ENCODE measurements at places on chromosomes 3 and 15.
A peak's percentile ranks its signal among the peaks of the same experiment; 100 is the strongest.

- DNase-seq = no peak
Measured at GRCh38 chr3:100047455-100048141, 66.7 kb downstream of the FILIP1L start.

DNA sequence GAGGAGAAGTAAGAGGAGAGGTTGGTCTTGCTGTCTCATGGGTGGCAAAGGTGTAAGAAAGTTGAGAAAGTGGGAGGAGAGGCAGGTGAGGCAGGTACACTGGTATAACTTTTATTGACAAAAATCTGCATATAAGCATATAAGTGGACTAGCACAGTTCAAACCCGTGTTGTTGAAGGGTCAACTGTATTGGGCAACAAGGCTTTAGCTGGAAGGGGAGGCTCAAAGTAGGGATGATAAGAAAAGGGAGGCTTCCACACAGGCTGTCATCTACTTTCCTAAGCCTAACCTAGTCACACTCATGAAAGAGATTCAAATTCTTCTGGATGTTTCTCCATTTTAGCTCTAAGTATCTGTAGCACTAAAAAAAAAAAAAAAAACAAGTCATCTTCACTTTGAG, 188.1 kb upstream of the SEMA6D start:
- no peak for DNase-seq

GRCh38 chr3:185330644-185331043, 32.3 kb upstream of the MAP3K13 start:
- no peak for DNase-seq

DNA sequence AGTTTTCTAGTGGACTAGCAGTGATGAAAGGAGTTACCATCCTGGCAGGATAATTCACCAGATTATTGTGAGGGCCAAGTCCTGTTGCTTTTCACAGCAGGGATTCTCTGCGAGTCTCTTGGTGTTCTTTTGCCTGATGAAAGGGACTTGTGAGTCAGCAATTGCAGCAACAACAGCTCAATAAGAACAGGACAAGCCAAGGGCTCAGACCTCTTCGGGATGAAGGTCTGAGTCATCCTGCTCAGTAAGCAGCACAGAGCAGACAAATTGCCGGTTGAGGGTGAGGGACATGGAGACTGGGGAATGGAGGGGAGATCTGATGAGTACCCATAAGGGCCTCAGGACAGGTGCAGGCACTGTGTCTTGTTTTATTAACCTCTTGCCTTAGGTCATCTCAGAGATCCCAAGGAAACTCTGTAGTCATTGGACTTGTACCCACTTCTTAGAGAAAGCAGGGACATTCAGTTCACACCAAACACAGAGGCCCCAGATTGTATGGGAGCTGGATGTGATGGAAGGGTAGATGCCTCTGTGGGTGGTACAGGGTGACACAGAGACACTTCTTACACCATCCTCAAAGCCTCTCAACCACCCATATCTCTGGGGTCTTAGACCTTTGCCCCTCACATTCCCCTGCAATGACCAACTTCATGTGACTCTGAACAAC, 173.8 kb upstream of the TLE3 start:
- no peak for DNase-seq

DNA sequence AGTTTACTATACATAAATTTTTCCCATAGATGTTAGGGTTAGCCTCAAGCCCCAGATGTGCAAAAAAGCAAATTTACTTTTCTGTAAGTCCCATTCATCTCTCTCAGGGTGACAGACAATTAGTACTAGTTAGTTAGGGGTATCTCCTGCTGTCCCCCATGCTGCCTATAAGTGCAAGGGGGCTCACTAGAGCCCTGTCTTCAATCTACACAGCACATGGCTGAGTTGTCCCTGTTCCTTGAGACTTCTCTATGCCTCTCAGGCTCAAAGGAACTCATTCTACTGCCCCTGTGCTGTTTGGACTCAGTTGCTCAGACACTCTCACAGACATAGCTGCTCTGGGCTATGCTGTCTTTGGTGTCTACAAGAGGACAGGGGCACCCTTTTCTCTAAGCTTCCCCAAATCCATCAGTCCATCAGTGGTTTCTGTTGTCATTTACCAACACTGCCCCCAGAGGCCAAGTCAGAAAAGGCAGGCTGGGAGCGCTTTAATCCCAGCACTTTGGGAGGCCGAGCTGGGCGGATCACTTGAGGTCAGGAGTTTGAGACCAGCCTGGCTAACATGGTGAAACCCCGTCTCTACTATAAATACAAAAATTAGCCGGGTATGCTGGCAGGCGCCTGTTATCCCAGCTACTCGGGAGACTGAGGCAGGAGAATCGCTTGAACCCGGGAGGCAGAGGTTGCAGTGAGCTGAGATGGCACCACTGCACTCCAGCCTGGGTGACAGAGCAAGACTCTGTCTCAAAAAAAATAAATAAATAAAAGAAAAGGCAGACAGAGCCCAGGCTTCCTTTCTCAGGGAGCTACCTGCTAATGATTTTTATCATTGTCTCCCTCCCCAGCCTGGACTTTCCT, 31.4 kb upstream of the PRTG start:
- DNase-seq = peak; percentile 37

- no peak for DNase-seq
Measured at GRCh38 chr15:60535265-60535664, 56.3 kb upstream of the ICE2 start.

- no peak for DNase-seq
Measured at GRCh38 chr3:16203031-16203430, 28.6 kb downstream of the GALNT15 start.

GRCh38 chr3:134798681-134799311, 3.7 kb downstream of the EPHB1 start:
- DNase-seq = no peak

- no peak for DNase-seq
Measured at GRCh38 chr3:117633207-117633606, 923.6 kb downstream of the TUSC7 start.

GRCh38 chr15:68450192-68450591, 18.2 kb upstream of the ITGA11 start:
- DNase-seq = no peak

- no peak for DNase-seq
Measured at GRCh38 chr3:31743331-31744089, 210.8 kb downstream of the STT3B start.

GRCh38 chr15:45785897-45786296, 151.1 kb downstream of the SQOR start:
- no peak for DNase-seq

- DNase-seq = no peak
Measured at GRCh38 chr3:44208086-44208485, 33.6 kb upstream of the TOPAZ1 start.

DNA sequence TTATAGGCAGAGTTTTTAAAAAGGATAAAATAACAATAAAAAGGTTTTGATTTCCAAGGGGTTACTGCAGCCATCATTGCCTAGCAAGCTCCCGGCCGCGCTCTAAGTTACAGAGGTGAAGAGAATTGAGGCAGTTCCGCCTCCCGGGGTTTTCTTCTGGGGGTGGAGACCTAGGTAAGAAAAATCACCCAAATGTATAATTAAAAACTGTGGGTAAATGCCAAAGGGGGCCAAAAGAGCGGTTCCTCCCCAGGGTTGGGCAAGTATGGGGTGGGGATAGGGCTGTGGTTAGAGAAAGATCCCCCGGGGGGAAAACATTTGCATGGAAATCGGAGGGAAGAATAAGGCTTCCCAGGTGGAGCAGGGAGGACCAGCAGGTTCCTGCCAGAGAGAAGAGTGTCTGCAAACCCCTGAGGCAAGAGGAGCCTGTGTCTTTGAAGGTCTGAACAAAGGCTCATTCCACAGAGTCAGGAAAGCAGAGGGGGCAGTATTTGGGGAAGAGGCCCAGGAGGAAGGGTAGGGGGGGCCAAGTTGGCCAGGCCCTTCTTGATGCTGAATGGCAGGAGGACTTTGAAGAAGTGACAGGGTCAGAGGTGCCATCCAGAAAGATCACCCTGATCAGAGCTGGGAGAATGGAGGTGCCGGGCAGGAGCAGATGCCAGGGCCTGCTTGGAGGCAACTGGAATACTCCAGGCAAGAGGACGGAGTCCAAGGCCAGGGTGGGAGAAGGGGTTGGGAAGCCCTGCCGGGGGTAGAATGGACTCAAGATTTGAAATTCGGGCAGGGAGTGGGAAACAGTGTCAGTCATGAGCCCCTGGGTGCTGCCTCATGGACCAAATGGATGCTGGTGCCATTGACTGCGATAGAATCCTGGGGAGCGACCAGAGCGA, 152.9 kb upstream of the RGMA start:
- DNase-seq = no peak

Data from right hindlimb (tissue), 1 donor.